ENCODE measurements at places on chromosomes 6 and 20.

DNA sequence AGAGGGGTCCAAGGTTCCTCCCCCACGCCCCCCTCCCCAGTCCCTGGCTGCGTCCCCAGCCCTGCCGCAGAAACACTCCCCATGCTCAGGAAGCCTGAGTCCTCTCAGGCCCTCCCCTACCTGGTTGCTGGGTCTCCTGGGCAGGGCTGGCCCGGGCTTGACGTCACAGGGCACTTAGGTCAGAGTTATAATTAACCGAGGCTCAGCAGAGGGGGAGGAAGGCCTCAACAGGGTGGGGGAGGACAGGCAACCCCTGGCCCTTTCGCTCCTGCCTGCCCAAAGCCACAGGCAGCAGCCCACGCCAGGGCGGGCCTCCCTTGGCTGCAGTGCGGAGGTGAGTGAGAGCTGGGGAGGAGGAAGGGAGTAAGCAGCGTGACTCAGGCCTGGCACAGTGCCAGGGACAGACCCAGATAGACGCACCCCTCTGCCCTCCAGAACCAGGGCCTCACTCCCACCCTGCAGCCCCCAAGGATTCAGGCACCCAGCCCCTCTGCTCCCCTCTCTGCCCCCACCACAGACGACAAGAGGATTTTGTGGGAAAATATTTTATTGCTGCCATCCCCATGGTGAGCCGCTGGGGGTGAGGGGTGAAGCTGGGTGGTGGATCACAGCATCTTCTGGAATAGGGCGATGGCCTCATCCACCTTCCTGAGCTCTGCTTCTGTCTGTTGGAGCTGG lies at the start of gene VWA7:
Gene VWA7, minus strand, starts transcription at position 340 of the 678 bp plus-strand sequence. CDS start 549 bp downstream, outside the sequence.
- DNase-seq = peak; percentile 79

DNA sequence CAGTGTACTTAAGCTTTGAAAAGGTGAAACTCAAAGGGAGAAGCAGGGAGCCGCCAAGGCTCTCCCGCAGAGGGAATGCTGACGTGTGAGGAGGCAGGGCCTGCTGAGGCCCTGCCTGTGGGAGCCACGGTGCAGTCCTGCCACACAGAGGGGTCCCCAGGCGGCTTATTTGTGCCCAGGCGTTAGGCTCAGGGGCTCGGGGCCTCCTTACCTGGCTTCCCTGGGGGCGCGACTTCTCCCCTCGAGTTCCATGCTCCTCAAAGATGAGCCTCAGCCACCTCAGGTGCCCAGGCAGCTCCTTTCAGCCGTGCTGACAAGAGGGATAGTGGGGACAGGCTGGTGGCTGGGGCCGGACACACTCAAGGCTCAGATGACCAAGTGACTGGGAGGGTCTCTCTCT lies 2.2 kb upstream of the KIF25 start:
- DNase-seq = no peak

- DNase-seq = no peak
These were observed at the start of gene BTBD3 for GRCh38 chr20:11917663-11918062. TSS of gene BTBD3 (plus strand) at chr20:11917893. CDS start at chr20:11918276, 383 bp downstream.

DNA sequence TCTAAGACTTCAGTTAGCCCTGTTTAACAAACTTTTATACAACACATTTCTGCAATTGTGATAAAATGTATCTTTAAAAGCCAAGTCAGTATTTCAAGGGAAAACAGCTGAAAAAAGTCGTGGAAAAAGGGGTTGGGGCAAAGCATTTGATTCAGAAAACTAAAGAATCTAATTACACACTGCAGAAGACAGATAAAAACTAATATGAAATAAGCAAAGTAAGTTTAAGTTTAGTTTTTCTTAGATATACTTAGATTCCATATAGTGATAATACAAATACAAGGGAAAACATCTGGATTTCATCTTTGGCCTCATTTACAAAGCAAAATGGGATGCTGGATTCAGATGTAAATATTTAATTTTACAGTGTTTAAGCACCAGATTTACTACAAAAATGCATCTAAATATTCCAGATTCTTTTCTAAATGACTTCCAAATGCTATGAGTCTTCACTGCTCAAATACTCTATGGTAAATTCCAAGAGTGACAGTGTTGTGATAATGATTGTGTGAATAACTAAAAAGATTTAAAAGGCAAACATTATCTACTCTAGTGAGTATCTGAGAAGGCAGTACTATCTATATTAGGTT lies 1.5 kb upstream of the ADNP start:
- DNase-seq = no peak

DNA sequence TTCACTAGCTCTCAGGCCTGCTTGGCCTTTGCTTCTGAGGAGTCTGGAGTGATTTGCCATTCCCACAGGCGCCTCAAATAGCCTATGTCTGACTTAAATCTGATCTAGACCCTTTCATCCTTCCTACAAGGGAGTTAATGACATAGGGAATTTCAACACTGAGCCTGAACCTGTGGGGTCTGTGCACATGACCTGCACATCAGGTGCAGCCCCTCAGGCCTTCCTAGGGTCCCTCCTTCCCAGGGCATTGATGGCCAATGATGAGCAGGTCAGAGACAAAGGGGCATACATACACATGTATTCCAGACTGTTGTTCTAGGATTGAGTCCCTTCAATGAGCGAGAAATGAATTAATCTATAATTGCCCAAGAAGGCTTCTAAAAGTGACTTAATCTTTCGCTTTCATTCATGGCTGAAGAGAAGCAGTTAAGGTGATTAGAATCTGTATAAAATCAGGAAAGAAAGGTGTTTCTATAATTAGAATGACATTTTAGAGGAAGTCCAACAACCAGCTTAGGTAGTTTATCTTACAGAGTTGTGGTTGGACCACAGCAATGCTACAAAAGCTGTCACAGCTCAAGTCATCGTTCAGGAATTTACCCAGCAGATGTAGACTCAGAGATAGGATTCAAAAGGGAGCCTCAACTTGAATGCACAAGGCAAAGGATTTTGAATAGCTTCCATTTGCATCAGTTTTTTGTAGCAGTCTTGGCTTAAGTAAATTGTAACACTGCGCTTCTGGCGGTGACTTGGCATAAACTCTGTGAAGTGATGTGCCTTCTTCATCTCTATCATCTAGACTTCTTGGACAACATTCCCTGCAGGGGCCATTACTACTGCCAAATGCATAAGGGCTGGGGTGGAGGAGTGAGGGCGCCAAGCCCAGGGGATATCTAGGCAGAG lies 27.0 kb upstream of the TBC1D7 start:
- DNase-seq = no peak

DNA sequence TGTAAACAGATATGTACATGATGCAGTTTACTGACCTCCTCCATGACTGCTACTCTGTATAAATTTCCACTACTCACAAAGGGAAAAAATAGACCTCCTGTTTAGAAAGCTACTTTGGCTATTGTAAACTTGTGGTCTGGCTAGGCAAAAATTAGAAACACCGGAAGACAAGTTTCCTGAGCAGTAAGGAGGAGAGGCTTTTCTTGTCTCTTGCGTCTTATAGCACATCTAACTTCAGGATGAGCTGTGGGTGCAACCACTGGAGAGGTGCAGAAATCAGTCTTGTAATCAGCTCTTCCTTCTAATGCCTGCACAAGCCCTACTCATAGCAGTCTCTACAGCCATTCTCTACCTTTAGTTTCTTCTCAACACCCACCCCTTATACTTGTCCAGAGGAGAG lies 296.5 kb upstream of the SLC35B3 start:
- DNase-seq = no peak

GRCh38 chr6:79671600-79672266 lies 40.6 kb downstream of the SH3BGRL2 start:
- no peak for DNase-seq

GRCh38 chr6:136644597-136644952 lies 94.4 kb upstream of the MAP7 start:
- no peak for DNase-seq

DNA sequence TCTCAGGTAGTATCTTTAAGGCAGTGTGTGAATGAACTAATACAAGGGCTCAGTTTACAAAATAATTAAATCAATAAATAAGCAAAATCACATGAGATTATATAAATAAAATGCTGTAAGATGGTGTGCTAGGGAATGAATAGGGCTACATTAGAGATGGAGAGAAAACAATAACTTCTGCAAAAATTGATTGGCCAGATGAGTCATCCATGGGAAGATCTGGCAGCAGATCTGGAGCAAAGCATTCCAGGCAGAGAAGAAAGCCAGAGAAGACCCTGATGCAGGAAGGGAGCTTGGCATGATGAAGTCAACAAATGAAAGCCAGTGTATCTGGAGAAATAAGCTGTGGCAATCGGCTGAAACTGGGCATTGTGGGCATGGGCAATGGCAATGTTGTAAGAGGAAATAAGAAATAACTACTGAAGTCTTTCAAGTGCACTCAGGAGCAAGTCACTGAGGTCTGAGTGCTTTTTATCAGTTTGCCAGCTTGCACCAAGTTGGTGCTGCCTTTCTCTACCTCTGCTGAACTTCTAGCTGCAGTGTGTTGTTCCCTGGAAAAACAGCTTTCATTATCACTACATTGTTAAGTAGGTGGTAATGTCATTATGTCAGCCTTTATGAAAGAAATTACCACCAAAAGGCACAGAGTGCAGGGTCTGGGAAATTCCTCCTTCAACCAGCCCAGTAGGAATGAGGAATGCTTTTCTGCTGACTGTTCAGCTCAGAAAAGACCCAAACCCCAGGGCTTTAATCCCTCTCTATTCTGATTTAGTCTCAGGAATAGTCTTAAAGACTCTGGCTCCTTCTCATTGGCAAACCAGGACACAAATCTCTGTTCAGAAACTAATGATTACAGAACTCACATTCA lies 231.6 kb downstream of the HTR1B start:
- DNase-seq = no peak

DNA sequence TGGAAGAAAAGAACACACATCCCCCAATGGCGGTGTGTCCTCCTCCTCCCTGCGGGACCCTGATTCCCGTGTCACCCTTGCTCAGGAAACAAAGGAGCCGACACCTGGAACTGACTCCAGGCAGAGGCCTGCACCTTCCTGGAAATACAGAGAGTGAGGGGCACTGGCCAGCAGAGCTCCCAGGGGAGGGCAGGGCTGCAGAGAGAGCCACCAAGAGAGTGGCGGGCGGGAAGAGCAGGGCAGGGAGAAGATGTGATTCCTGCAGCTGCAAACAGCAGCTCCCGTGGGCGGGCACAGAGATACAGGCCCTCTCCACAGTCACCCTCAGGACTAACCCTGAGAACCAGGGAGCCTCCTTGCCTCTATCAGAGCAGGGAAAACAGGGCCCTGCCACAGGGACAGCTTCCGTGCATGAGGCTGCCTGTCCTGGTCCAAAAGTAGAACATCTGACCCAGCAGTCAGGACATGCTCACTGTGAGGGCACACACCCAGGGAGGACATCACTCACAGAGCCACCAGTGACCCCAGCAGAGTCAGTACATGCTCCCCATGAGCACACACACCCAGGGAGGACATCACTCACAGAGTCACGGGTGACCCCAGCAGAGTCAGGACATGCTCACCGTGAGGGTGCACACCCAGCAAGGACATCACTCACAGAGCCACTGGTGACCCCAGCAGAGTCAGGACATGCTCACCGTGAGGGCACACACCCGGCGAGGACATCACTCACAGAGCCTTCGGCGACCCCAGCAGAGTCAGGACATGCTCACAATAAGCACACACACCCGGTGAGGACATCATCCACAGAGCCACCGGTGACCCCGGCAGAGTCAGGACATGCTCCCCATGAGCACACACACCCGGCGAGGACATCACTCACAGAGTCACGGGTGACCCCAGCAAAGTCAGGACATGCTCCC lies 193.1 kb downstream of the DLL1 start:
- no peak for DNase-seq

- no peak for DNase-seq
These were observed 58.7 kb downstream of the AGPAT4 start for GRCh38 chr6:161215193-161215592.

GRCh38 chr6:123997223-123997622 lies 193.6 kb downstream of the NKAIN2 start:
- DNase-seq = no peak

DNA sequence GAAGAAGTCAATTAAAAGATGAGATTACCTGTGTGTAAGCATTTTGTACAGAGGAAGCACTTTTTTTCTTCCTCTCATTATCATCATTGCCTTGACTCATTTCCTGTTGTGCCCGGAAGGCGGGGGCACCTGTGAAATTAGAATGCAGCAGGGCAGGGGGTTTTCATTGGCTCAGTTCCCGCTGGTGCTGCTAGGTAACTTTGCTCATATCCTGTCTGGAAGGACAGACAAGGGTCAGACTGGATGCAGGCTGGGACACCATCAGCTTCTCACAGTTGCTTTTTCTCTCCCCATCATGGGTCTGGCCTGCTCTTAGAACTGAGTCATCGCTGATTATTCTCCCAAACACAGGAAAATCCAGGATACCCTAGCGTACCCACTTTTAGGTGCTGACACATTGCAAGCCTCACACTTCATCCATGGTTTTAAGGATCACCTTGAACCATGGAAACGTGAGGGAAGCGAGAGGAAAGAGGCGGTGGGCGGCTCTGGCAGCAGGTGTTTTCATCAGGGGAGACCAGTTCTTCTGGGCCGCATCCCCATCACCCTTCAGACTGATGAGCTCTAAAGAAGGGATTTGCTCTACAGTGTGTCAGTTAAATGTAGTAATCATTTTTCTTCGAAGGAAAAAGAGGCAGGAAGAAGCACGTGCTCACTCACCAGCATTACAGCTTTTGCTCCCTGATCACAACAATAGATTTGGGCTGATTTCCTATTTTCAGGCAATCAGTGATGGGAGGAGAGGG lies 195.7 kb upstream of the SASH1 start:
- no peak for DNase-seq

GRCh38 chr20:36010825-36011224 lies 42.4 kb downstream of the CNBD2 start:
- no peak for DNase-seq

DNA sequence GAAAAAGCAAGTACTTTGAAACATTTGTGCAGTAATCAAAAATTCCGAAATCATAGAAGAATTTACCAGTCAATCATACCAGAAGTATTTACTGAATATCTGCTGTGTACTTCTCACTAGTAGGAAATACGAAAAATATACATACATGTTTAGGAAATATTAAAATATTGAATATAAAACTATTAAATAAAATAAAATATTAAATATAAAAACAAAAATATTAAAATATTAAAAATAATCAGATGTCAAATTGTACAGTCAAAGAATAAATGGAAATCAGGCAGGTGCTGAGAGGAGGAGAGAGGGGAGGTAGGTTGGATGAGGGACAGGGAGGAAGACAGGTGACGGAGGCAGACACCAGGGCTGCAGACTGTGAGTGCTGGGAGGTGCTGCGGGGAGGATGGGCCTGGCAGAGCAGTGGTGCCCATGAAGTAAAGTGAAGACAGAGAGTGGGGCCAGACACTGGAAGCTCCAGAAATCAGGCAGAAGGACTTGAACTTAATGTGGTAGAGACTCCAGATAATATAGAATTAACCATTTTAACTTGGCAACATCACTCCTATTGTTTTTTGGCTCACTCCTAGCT lies 55.9 kb downstream of the PRKN start:
- DNase-seq = no peak

DNA sequence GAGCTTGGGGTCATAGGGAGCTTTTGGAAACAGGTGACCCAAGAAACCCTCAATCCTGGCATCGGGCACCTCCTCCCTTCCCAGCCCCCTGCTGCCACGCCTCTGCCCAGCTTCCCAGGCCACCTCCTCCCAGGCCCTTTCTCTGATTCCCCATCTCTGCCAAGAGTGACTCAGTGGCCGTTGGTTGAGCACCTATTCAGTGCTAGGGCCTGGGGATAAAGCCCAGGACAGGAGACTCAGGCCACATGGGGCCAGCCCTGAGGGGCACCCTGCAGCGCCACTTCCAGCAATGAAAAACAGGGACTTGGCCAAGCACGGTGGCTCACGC lies 110.1 kb downstream of the ASXL1 start:
- DNase-seq = no peak
